ENCODE measurements at places on chromosomes 1 and 21.
A peak's percentile ranks its signal among the peaks of the same experiment; 100 is the strongest.

GRCh38 chr1:205637854-205638468 is 6.2 kb upstream of the ELK4 start:
- DNase-seq: no peak

DNA sequence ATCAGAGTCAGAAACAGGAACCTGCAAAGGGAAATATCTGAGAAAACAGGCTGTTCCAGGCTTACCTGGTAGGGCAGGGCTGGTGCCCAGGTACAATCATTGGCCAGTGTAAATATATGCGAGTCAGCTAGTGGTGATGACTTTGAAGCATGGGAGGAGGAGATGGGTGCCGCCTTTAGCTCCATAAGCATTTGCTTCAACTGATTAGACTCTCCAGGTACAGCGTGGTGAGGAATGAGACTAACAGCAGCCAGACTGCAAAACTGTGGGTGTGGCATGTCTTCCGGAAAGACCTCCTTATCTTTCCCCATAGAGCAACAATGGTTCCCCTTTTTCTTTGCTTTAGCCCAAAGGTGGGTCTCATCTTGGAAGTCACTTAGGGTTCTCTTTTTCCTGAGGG is 137.2 kb downstream of the LRIG2 start:
- no peak for DNase-seq

DNA sequence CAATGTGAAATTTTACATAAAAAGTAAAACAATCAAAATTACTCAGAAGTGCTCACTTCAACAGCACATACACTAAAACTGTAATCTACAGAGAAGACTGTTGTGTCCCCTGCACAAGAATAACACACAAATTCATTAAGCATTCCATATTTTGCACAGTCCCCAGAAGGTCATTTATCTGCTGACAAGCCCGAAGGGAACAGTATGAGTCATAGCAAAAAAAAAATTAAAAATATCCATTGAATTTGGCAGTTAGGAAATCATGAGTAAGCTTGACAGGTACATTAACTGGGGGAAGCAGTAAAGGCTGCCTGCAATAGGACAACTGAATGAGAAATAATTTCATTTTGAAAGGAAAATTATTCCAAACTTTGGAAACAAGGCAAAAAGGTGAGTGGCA is 3.3 kb upstream of the CACYBP start:
- DNase-seq: no peak

GRCh38 chr1:11822091-11822490 is 16.1 kb downstream of the CLCN6 start:
- no peak for DNase-seq

GRCh38 chr1:239805042-239805441 is 286.6 kb upstream of the FMN2 start:
- no peak for DNase-seq

DNA sequence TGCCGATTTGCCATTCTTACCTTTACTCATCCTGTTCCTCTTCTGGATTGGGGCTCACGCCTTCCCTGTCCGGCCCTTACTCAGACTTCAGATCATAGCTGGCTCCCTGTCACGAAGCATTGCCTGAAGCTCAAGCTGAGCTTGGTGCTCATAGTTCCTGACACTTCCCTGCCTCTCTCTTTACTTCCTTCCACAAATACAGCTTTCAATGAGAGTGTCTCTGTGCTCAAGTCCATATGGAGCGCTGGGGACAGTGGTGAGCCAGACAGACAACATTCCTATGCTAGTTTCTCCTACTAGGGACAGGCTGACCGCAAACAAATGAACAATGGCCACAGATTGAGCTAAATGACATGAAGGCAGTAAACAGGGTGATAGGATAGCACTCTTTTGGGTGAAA is 38.1 kb downstream of the HHAT start:
- no peak for DNase-seq

DNA sequence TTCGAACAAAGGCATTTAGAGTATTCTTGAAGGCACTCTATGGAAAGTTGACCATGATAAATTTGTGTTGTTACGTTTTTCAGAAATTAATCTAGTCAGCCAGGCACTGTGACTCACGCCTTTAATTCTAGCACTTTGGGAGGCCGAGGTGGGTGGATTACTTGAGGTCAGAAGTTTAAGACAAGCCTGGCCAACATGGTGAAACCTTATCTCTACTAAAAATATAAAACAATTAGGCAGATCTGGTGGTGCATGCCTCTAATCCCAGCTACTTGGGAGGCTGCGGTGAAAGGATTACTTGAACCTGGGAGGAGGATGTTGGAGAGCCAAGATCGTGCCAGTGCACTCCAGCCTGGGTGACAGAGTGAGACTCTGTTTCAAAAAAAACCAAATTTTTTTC is 130.6 kb upstream of the BRINP3 start:
- no peak for DNase-seq

GRCh38 chr1:234722270-234722704 is 112.3 kb upstream of the IRF2BP2 start:
- no peak for DNase-seq

GRCh38 chr1:201134405-201134804 is 7.4 kb upstream of the ASCL5 start:
- no peak for DNase-seq

DNA sequence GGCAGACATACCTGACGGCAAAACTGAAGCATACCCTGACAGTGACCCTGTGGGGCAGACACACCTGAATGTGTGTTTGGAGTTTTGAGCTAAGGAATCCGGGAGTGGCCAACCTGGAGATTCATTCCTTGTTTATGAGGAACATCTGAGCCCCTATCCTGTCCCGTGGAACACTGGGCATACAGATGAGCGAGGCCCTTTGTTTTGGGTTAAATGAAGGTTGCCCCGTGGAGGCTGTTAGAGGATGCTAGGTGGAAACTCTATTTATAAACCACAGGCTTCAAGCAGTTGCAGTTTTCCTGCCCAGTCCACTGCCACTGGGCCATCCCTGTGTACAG is 18.1 kb downstream of the GALNT2 start:
- no peak for DNase-seq

- DNase-seq: no peak
Measured at GRCh38 chr1:110040548-110040947, 6.1 kb downstream of the STRIP1 start.

- DNase-seq: peak; percentile 8
Measured at GRCh38 chr1:21077085-21077484, 99.6 kb downstream of the EIF4G3 start.

GRCh38 chr1:108703939-108704338 is 8.8 kb upstream of the FNDC7 start:
- no peak for DNase-seq

- no peak for DNase-seq
Measured at GRCh38 chr1:13813398-13814012, 113.5 kb downstream of the PRDM2 start.

DNA sequence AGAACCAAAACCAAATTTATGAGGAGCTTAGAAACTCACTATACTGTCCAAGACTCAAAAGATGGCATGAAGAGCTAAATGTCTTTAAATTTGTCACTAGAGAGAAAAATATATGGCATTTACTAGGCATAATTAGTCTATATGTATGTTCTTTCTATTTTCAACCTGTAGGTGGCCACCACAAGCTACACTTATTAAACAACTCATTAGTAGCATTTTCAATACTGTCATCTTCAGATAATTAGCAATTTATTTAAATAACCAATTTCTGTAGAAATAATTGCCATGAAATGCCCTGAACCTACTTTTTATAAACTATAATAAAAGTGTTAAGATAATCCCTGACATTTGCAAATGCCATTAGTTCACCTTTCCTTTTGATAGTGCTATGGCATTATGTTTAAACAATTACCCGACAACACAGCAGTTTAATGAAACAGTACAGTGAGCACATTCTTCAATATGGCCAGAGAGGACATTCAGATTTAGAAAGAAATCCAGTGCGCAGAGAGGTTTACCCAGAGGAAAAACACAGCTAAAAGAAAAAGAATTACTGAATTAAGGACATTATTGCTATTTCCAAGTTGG is 522.5 kb downstream of the PTBP2 start:
- no peak for DNase-seq

DNA sequence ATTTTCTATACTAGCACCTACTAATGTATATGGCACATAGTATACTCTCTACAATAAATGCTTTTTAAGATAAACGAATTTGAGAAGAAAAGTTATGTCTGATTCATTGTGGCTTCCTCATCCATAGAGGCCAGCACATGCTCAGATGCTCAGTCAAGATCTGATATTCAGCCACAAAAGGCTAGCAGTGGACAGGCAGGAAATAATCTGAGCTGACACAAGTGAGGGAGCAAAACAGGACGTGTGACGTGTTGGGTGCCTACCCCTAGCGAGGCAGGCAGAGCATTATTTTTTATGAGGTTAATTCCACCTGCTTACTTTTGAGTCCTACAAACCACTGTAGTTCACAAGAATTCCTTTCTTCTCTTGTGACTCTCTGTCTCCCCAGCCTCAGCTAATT is 550.9 kb downstream of the SMYD3 start:
- no peak for DNase-seq

GRCh38 chr1:228334954-228335353 is 71.7 kb downstream of the TRIM11 start:
- DNase-seq: no peak

- no peak for DNase-seq
Measured at GRCh38 chr1:32754317-32755097, 51.9 kb upstream of the SYNC start.

- no peak for DNase-seq
Measured at GRCh38 chr1:170800812-170801211, 134.5 kb upstream of the MROH9 start.

- no peak for DNase-seq
Measured at GRCh38 chr1:94701796-94702441, 118.2 kb upstream of the SLC44A3 start.

- DNase-seq: no peak
Measured at GRCh38 chr1:64505944-64506655, 36.2 kb downstream of the CACHD1 start.

DNA sequence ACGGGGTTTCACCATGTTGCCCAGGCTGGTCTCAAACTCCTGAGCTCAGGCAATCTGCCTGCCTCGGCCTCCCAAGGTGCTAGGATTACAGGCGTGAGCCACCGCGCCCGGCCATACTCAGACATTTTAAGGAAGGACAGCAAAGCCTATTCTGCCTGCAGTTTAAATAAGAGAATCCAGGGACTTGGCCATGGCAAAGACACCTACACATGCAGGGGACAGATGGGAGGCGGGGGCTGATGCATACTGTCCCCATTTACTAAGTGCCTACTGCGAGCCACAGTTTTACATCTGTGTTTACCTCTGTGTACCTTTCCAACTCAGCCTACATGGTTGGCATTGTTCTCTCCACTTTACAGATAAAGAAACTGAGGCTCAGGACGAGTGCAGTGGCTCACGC is 25.4 kb downstream of the LDLRAD2 start:
- no peak for DNase-seq

GRCh38 chr21:42056996-42057689 is 14.0 kb upstream of the UMODL1 start:
- DNase-seq: no peak

Data from SW 1271 (cell line).